LHCN-M2 (cell line): ENCODE measurements at places on chromosomes 5 and 9. TPM values are rescaled to one million over a fixed set of nuclear protein-coding genes. Genes with fewer than 3 reads are reported as not detected.

Gene NFIB
- total RNA-seq = 9.0 and 13.0 TPM in 2 replicates

Gene DND1
- 0.52 and 1.3 TPM in 2 replicates for total RNA-seq

Gene SLC31A1
- total RNA-seq = 15.1 and 15.8 TPM in 2 replicates

- peak; percentile 80 for DNase-seq
Measured at GRCh38 chr5:16894236-16895057, 41.6 kb downstream of the MYO10 start.

DNA sequence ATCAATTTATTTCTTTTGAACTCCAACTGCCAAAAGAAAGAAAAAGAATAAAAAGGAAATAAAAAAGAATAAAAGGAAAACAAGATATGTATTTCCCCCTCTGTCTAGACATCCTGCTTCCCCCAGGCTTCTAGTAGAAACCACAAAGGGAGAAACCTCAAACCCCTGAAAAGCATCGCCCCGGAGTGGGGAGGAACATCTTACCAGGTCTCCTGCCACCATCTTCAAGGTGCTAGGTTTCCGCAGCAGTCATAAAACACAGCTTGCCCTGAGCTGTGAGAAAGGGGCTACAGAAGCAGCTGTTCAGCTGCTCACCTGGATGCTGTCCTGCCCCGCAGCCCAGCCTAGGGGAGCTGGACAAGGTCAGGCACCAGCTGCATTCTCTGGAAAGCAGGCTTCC is 487.7 kb downstream of the GADD45G start:
- DNase-seq = no peak
